ENCODE measurements at places on chromosomes 2 and 18. TPM values are rescaled to one million over a fixed set of nuclear protein-coding genes. Genes with fewer than 3 reads are reported as not detected.

GRCh38 chr2:176579608-176580007 is 310.4 kb downstream of the MTX2 start:
- DNase-seq, result no peak

GRCh38 chr2:98180456-98180855 is 93.5 kb downstream of the VWA3B start:
- DNase-seq, result no peak

Gene CELF4
- 2.3 TPM for total RNA-seq

Gene PDE1A
- total RNA-seq, result 1.9 TPM
